Stimulated activated naive CD8-positive, alpha-beta T cell treated with anti-CD3 and anti-CD28 coated beads, Interleukin-15, amount 100 ng/mL, for 72 hours (primary cell): ENCODE measurements at places on chromosomes 16 and 17.

- no peak for DNase-seq
Measured at GRCh38 chr17:6393351-6393952, 41.5 kb downstream of the AIPL1 start.

GRCh38 chr16:2987833-2988232 is 7.6 kb upstream of the PKMYT1 start:
- no peak for DNase-seq

DNA sequence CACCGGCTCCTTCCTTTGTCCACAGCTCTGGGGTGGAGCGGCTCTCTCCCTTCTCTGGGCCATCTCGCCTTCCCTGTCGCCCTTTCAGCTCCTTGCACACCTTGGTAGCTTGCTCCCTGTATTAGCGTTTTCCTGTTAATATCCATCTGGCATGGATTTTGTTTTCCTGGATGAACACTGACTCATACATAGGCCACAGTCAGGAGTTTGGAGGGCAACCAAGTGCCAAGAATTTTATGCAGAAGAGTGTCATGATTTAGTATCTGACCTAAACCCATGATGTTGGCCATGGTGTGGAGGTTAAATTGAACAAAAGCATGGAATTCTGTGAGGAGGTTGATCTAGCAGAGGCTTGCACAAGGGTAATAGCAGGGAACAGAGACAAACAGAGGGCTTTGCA is 180.9 kb downstream of the AIPL1 start:
- DNase-seq, result no peak

DNA sequence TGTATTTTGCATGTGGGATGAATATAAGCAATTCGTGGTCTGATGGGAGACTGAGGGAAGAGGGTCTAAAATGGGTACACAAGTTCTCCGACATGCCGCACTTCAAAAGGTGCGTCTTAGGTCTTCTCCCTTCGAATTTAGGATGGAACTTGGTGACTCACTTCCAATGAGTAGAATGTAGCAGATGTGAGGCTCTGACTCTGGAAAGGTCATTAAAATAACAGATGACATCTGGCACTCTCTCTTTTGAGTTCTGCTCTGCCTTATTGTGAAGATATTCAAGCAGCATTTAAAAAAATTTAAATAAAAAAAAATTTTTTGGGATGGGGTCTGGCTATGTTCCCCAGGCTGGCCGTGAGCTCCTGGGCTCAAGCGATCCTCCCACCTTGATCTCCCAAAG is 92.7 kb downstream of the TMEM100 start:
- no peak for DNase-seq

- DNase-seq, result no peak
Measured at GRCh38 chr17:49191409-49191916, 18.9 kb downstream of the GNGT2 start.

- DNase-seq, result no peak
Measured at GRCh38 chr17:45137561-45138305, 2.2 kb downstream of the ACBD4 start.

GRCh38 chr16:86579268-86580062 is 1.1 kb downstream of the FOXL1 start:
- DNase-seq, result no peak

DNA sequence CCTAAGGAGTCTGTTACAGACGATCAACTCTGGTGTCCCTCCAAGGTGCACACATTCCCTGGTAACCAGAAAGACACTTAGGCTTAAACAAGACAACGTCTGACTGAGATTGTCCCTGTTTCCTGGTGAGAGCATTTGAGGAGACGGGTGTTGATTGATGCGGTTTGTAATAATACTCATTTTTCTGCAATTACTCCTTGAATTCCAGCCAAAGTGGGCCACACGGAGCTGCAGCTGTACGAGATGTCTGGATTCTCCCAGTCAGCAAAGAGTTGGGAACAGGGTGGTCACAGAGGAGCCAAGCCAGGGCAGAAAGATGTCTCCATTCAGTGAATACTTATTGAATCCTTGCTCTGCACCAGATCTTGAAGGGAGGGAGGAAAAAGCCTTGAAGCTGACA is 30.9 kb upstream of the CES5A start:
- DNase-seq, result no peak

DNA sequence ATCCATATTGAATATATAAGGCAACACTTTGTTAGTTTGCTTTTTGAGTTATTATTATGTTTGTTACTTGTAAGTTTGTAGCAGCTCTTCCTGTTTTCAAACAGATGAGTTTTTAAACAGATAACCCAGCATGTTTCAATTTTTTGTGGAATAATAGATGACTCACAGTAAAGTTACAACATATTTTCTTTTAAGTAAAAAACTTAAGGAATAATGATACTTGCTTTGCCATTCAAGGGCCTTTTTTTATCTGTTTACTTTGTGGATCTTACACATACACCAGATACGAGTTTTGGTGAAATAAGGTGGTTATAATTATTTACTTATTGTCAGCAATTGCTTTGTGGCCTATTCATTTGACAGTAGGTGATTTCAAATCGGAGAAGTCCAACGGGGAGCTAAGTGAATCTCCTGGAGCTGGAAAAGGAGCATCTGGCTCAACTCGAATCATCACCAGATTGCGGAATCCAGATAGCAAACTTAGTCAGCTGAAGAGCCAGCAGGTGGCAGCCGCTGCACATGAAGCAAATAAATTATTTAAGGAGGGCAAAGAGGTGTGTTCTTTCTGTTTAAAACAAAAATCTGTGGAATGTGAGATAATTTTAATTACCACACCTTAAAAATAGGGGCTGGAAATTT is 66.3 kb downstream of the BPTF start:
- no peak for DNase-seq
